WTC11 (cell line): ENCODE measurements at places on chromosomes 2 and 18. TPM values are rescaled to one million over a fixed set of nuclear protein-coding genes. Genes with fewer than 3 reads are reported as not detected.

GRCh38 chr2:62472312-62472711, 33.7 kb downstream of the TMEM17 start:
- DNase-seq = no peak

The C2orf80 gene
- 0.39 to 0.96 TPM (median 0.87 TPM) in 3 replicates for total RNA-seq

- DNase-seq = no peak
These were observed 364.3 kb downstream of the TNS1 start for GRCh38 chr2:217638533-217638932.

- no peak for DNase-seq
These were observed 52.6 kb downstream of the NCK2 start for GRCh38 chr2:105797298-105797819.

GRCh38 chr2:42949125-42949524, 156.7 kb upstream of the HAAO start:
- DNase-seq = no peak
